ENCODE measurements at places on chromosomes 12 and 14. TPM values are rescaled to one million over a fixed set of nuclear protein-coding genes. Genes with fewer than 3 reads are reported as not detected.

TEX22 gene
- total RNA-seq = 2.0 TPM

ANKS1B gene
- 0.16 TPM for total RNA-seq

IL23A gene
- total RNA-seq = 20.9 TPM

TMEM132D gene
- not detected for total RNA-seq

HOXC10 gene
- not detected for total RNA-seq

TNS2 gene
- 2.1 TPM for total RNA-seq

A2M gene
- not detected for total RNA-seq

SPX gene
- total RNA-seq = 0.39 TPM

AKAP3 gene
- 0.66 TPM for total RNA-seq

RPAP3 gene
- total RNA-seq = 41.7 TPM

TUBA1B gene
- 2,388 TPM for total RNA-seq

INHBE gene
- total RNA-seq = 0.18 TPM

GZMH gene
- total RNA-seq = 17.0 TPM

AICDA gene
- total RNA-seq = not detected

REP15 gene
- 1.0 TPM for total RNA-seq

DAZAP2 gene
- 106 TPM for total RNA-seq

KLRK1 gene
- total RNA-seq = 2.8 TPM

Measured in activated naive CD4-positive, alpha-beta T cell treated with anti-CD3 and anti-CD28 coated beads, Interleukin-2, amount 50 U/mL, for 72 hours (primary cell).